Epithelial cell of alveolus of lung (primary cell): ENCODE measurements at places on chromosomes 7 and 10. TPM values are rescaled to one million over a fixed set of nuclear protein-coding genes. Genes with fewer than 3 reads are reported as not detected.

EZH2 gene
- 9.8 and 11.8 TPM in 2 replicates for total RNA-seq

ACTR1A gene
- 116 and 169 TPM in 2 replicates for total RNA-seq

PTER gene
- total RNA-seq: 7.1 and 13.9 TPM in 2 replicates

LLCFC1 gene
- total RNA-seq: not detected in 2 replicates

CYP26A1 gene
- total RNA-seq: not detected in 2 replicates

ITGA8 gene
- under 0.01 and 1.6 TPM in 2 replicates for total RNA-seq

LBX1 gene
- not detected in 2 replicates for total RNA-seq

SLC26A3 gene
- total RNA-seq: not detected in 2 replicates

SEM1 gene
- 43.0 and 70.9 TPM in 2 replicates for total RNA-seq

CLCN1 gene
- 0.13 TPM in 1 of 2 replicates, not detected in the other for total RNA-seq

CALML5 gene
- total RNA-seq: not detected in 2 replicates

HOXA11 gene
- not detected in 2 replicates for total RNA-seq

SFTPD gene
- total RNA-seq: not detected in 2 replicates

CTAGE4 gene
- total RNA-seq: 0.72 TPM in 1 of 2 replicates, not detected in the other

NPFFR1 gene
- not detected in 2 replicates for total RNA-seq

PLEKHS1 gene
- total RNA-seq: not detected in 2 replicates

IFRD1 gene
- total RNA-seq: 22.2 and 32.3 TPM in 2 replicates

RET gene
- 0.08 and 3.9 TPM in 2 replicates for total RNA-seq

PRR15 gene
- total RNA-seq: 0.16 and 4.5 TPM in 2 replicates

PRF1 gene
- total RNA-seq: not detected in 2 replicates

CAV1 gene
- 107 and 296 TPM in 2 replicates for total RNA-seq

GPR22 gene
- total RNA-seq: not detected in 2 replicates

HOXA13 gene
- total RNA-seq: not detected in 2 replicates

SEMA4G gene
- 2.8 and 6.1 TPM in 2 replicates for total RNA-seq

PKD2L1 gene
- total RNA-seq: not detected in 2 replicates

IDI2 gene
- total RNA-seq: not detected in 2 replicates

TCF7L2 gene
- 3.5 and 25.2 TPM in 2 replicates for total RNA-seq

C10orf53 gene
- total RNA-seq: not detected in 2 replicates

MACROH2A2 gene
- 30.7 and 42.5 TPM in 2 replicates for total RNA-seq

CRPPA gene
- 0.48 and 0.78 TPM in 2 replicates for total RNA-seq

OAT gene
- 94.8 and 127 TPM in 2 replicates for total RNA-seq

IQUB gene
- total RNA-seq: 0.13 and 0.24 TPM in 2 replicates

CALHM1 gene
- not detected in 2 replicates for total RNA-seq

HMX3 gene
- total RNA-seq: not detected in 2 replicates

SAMD8 gene
- 16.5 and 29.8 TPM in 2 replicates for total RNA-seq

OR13A1 gene
- total RNA-seq: 0.08 TPM in 1 of 2 replicates, not detected in the other

COL17A1 gene
- 1.0 and 7.5 TPM in 2 replicates for total RNA-seq

UTF1 gene
- not detected in 2 replicates for total RNA-seq

TMEM140 gene
- 0.64 and 2.3 TPM in 2 replicates for total RNA-seq
